Activated T-helper 17 cell treated with anti-CD3 and anti-CD28 coated beads, Interleukin-2, amount 50 U/mL, for 72 hours (primary cell): ENCODE measurements at places on chromosomes 4 and X.

DNA sequence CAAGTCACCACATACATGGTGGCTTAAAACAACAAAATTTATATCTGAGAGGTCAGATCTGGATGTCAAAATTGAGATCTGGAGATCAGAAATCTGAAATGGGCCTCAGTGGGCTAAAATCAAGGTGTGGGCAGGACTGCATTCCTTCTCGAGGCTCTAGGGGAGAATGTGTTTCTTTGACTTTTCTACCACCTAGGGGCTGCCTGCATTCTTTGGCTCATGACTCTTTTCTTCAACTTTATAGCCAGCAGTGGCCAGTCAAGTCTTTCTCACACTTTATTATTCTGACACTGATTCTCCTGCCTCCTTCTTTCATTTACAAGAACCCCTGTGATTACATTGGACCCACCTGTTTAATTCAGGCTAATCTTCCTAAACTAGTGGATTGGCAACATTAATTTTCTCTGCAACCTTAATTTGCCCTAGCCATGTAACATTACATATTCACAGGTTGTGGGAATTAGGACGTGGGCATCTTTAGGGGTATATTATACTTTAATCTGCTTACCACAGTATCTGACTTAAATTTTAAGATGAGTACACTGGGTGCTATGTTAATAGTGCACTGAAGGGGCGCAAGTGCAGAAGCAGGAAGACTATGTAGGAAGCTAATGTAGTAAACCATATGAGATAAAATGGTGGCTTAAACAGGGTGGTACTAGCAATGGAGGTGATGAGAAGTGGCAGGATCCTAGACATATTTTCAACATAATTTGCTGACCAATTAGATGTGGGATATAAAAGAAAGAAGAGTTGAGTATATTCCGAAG is 188.0 kb downstream of the SLC4A4 start:
- no peak for ATAC-seq

DNA sequence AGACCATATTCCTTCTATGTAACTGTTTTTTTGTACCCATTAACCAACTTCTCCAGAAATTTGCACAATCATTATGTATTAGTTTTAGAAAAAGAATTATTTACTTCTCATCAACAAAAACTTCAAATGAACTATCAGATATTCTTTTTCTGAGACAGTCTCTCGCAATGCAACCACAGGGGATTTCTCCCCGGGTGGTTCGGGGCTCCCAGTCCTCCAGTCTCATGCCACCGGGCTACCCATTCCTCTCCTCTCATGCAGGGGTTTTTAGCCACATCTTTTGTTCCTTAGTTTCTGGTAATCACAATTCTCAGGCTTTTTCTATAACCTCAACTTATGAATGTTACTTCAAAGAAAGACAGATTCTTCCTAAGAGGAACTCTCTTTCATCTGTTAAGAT is 46.6 kb upstream of the CLNK start:
- no peak for ATAC-seq

DNA sequence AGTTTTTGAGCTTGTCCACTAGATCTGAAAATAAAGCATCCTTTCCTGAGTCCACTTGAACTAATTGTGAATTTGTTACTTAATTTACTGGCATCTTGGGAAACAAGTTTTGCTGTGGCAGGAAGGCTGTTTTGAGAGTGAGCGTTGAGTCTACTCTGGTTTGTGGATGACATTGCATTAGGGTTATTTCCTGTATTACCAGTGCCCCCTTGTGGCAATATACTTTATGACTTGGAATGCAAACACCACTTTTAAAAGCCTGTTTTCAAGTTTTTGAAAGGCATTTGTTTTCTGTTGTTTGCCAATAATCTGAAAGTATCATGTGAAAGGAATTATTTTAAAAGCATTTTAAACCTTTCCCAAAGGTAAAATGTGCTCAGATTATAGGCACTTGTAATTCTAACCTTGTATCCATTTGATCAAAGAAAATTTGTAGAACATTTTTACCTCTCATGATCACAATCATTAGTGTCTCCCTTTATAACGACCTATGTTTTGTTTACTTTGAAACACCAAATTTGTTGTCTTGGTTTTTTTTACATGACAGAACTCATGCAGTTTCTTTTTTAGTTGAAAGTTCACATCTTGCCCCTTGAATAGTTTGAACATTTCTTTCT is 18.0 kb upstream of the CYP2U1 start:
- peak; percentile 63 for ATAC-seq

- no peak for ATAC-seq
Observed at GRCh38 chr4:176825586-176825985, 32.9 kb upstream of the VEGFC start.

DNA sequence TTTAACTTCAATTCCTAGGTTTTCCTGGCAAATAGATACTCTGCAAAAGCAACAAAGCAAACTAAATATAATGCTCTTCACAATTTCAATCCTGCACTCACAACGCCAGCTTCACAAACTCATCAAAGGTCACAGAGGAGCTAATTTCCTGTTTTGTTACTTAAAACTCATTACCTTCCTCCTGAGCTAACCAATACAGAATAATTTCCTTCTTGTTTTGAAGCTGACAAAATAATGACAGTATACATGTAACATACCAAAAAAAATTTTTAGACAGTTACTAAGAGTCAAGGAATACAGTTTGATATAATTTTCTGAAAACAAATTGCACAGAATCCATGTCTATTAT is 17.9 kb downstream of the CNOT6L start:
- peak; percentile 66 for ATAC-seq

DNA sequence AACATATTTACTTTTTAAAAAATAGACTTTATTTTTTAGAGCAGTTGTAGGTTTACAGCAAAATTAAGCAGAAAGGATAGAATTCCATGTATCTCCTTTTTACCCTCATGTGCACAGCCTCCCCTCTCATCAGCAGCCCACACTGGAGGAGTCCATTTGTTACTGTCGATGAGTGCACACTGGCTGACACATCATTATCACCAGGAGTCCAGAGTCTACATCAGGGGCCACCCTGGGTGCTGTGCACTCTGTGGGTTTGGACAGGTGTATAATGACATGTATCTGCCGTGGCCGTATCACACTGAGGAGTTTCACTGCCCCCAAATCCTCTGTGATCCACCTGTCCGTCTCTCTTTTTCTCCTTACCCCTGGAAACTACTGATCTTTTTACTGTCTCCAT is 26.3 kb downstream of the TBC1D14 start:
- ATAC-seq, result no peak

- ATAC-seq, result peak; percentile 83
Observed at GRCh38 chrX:44400588-44400987, 57.1 kb upstream of the EFHC2 start.

DNA sequence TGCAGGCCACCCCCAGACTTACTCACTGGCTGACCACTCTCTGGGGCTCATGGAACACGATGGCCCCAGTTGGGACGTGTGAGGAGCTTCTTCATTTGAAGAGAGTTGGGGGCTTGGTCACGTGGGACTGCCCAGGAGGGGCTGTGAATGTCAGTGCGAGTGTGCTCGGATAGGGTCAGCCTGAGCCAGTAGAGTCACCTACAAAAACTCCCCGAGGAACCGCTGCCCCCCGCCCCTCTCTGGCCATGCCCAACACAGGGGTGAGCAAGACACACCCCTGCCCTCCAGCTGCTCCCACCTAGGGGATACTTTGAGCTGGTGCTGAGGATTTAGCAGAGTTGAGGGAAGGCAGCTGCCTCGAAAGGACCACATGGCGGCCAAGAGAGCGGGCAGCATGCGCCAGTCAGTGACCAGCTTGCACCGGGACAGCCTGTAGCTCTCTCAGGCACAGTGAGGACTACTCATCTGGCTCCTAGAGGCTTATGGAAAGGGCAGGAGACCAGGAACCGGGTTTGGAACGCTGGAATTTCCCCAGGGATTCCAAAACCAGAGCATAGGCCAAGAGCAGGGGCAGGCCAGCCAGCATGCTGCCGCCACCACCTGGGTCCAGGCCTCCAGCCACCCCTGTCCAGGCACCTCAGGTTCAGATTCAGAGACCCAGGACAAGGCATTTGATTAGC is 8.4 kb downstream of the PNMA6E start:
- no peak for ATAC-seq

GRCh38 chrX:14712096-14712495 is 160.8 kb downstream of the FANCB start:
- ATAC-seq, result no peak

GRCh38 chr4:39521253-39521919 is 5.9 kb downstream of the UGDH start:
- no peak for ATAC-seq

GRCh38 chr4:153244969-153245368 is 40.7 kb downstream of the TRIM2 start:
- ATAC-seq, result no peak

- no peak for ATAC-seq
Observed at GRCh38 chrX:150118476-150118875, 180.2 kb upstream of the EOLA2 start.

GRCh38 chr4:75696071-75696470 is 22.9 kb upstream of the G3BP2 start:
- ATAC-seq, result no peak

- ATAC-seq, result peak; percentile 84
Observed at GRCh38 chr4:121950212-121950679, 1.6 kb downstream of the TRPC3 start.

GRCh38 chr4:121016611-121017010 is 55.7 kb downstream of the NDNF start:
- ATAC-seq, result no peak

DNA sequence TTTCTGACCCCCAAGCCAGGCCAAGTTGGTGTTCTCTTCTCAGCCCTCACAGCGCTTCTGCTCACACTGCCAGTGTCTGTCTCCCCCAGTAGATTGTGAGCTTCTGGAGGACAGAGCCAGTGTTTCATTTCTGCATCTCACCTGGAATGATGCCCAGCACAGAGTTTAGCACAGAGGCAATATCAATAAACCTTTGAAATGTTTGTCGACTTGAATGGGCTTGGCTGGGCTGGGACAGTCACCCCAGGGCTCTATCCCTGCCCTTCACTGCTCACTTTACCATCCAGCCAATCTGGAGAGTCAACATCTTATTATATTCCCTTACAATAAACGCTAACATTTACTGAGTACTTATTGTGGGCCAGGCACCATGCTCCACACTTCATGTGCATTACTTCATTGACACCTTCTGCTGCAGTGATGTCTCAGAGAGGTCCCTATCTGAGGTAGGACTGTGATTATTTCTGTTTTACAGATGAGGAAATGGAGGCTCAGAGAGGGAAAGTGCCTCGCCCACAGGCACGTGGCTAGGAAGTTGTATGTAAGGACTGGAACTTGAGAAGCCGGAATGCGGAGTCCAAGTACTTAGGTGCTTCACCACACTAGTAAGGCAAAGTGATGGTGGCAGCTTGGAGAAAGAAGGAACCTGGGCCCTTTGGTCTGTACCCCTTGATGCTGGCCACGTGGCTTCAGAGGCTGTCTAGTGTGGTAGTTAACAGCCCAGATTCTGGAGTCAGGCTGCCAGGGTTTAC is 19.5 kb downstream of the EFNB1 start:
- no peak for ATAC-seq

- ATAC-seq, result no peak
Observed at GRCh38 chr4:182202650-182203049, 40.6 kb upstream of the TENM3 start.

GRCh38 chr4:82415922-82416365 is 14.3 kb downstream of the HNRNPDL start:
- ATAC-seq, result no peak

DNA sequence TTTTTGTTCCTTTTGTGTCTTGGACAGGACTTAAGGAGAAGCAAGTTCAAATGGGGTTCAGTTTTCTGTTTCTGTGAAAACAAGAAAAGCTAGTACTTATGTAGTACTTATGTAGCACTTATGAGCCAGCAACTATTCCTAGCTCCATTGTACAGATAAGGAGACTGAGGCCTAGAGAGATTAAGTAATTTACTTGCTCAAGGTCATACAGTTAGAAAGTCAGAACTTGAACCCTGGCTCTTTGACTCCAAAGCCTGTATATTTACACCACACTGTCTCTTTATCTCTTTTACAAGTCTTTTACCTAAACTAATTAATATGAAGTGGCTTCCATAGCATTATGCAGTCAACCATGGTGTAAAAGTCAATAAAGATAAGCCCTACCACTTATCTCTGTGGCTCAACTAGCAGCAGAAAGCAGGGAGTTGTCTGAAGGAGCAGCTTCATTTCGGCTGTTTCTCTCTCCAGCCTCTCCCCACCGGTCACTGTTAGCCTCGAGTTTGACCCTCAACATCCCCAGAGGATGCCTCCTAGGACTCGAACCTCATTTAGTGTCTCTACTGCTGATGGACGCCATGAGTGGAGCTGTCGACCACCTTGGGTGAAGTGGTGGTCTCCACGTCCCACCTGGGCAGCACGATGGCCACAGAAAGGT is 209.9 kb downstream of the SHROOM3 start:
- ATAC-seq, result no peak

GRCh38 chr4:132333724-132334047 is 815.4 kb upstream of the PCDH10 start:
- no peak for ATAC-seq

DNA sequence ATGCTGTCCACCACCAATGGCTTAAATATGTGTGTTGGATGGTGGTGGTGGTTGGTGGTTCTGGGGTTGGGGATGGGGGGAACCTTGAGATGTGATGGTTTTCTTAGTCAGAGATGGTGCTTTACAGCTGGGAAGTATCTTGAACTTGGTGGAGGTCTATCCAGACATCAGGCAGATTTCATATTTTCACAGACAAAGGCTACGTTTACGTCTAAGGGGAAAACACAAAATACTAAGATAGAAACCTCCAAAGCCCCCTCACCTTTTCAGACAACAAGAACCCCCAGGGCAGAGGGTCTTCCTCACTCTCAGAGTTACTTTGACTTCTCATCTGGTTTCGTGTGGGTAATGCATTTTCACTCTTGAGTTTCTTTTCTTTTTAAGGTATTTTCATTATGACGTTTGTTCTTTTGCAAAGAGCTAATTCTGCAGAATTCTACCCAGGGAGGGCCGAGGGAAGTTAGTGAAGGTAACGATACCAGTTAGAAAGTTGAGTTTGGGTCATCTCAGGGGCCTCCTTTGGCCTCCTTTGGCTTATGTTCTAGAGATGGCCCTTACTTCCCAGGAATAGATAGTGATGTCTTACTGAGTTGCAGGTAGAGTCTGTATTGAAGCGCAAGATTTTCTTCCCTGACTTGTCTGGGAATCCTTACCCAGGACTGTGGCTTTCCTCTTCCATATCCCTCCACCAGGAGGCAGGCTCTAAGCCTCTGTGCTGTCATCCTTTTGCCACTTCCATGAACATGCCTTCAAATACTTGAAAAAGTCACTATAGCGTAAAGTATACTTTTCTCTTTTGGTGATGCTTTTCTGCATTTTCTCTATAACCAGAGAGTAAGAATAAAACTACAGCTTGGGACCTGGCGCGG is 31.9 kb downstream of the RHOH start:
- peak; percentile 43 for ATAC-seq

DNA sequence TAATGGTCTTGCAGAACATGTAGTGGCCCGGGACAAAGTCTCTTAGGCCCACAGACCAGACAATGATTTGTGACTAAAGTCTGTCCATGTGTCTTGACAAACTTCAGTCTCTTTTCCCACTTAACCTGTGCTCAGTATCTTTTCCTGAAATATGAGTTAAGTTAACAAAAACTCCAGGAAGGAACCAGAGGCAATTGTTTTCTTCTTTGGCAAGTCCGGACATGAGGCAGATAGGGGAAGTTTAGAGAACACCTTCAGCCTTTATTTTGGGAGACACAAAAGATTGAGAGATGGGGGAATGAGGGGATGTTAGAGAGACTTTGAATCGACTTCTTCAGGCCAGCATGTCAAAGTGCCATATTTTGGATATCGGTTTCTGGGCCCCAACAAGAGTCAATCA is 80.2 kb upstream of the FRMPD4 start:
- ATAC-seq, result no peak
